T-helper 9 cell (primary cell): ENCODE measurements at places on chromosomes 5 and 9.

DNA sequence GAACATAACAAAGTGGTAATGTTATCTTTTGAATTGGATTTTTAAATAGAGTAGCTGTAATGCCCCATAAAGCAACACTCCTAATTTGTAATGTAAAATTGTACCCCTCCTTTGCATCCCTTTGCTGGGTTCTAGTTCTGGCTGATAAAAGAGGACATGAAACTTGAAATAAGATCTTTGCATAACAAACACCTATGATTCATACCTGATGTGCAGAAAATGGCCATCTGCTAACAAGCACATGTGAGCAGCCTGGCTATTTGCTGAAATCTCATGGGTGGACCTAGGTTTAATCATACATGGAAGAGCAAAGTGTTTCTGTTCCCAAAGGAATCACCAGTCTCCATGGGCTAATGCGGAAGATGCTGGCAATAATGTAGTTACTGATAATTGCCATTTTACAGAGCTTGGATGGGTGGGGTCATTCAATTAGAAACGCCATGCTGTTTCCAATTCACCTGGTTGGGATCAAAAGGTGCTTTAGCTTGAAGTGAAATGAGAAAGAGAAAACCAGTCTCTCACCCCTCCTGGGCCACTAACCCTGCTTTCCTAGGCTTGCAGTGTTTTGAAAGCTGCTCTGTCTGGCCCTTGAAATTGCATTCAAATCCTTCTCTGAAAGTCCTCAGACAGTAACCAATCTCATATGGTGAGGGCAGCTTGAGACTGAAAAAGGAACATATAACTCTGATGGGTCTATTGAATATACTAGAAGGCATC, 585.1 kb downstream of the TLE4 start:
- no peak for DNase-seq

DNA sequence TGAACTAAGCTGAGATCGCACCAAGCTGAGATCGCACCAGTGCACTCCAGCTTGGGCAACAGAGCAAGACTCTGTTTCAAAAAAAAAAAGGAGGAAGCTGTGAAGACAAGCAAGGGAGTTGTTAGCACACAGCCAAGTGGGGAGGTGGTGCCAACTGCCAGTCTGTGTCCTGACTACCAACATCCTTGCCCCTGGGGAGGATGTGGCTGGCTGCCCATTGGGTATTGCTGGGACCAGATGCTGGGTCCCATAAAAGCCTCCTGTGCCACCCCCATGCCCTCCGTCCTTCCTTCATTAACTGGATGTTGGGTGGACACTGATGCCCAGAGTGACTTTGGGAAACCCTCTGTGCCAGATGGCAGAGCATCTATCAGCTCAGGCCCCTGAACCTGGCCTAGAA, 157.1 kb upstream of the COL5A1 start:
- DNase-seq, result no peak

GRCh38 chr9:105608721-105609598, 51.0 kb downstream of the FKTN start:
- no peak for DNase-seq

GRCh38 chr9:2023042-2023441, 7.9 kb downstream of the SMARCA2 start:
- DNase-seq, result no peak

- no peak for DNase-seq
These were observed 158.6 kb downstream of the GLIS3 start for GRCh38 chr9:4141296-4141695.

- DNase-seq, result no peak
These were observed 106.3 kb downstream of the TENT4A start for GRCh38 chr5:6819521-6819920.

DNA sequence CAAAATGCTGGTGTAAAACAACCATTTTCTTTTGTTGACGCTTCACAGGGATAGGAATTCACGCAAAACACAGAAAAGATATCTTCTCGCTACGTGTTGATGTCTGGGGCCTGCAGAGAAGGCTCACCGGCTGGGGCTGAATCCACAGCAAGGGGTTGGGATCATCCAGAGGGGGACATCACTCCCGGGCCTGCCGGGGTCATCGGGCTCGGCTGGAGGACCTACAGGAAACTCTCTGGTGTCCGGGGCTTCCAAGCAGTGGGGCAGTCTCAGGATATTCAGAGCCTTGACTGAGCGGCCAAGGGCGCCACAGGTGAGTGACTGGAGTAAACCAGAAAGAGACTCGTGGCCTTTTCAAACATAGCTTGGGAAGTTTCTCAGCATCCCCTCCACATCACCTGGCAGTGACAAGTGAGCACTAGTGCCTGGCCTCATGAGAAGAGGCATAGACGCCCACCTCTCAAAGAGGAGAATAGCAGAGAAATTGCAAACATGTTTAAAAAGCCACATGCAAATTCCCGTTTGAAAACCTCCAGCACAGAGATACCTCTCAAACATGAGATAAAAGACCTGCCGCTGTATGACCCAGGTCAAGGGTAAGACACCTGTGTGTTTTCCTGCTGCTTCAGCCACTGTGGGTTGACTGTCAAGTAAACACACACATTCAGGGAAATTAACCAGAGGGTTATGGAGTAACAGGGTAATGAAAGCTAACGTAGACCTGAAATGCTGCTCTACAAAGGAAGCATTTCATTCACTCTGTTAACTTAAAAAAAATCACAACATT, 50.8 kb upstream of the SIMC1 start:
- DNase-seq, result no peak

DNA sequence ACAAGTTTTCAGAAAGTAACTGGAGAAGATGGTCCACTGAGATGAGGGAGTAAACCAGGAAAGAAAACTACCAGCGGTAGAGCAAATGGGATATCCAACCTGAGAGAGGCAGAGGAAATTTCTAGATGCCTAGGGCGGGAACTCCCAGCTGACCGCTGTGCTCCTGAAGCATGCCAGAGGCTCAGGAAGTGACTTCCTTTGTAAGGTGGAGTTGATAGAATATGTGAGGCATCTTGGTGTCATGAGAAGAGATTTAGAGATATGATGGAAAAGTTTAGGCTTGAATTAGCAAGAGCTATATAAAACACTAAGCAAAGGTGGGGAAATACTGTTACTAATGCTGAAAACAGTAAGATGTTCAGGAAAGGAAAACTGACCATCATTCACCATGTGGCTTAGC, 124.1 kb downstream of the C9orf152 start:
- DNase-seq, result no peak

DNA sequence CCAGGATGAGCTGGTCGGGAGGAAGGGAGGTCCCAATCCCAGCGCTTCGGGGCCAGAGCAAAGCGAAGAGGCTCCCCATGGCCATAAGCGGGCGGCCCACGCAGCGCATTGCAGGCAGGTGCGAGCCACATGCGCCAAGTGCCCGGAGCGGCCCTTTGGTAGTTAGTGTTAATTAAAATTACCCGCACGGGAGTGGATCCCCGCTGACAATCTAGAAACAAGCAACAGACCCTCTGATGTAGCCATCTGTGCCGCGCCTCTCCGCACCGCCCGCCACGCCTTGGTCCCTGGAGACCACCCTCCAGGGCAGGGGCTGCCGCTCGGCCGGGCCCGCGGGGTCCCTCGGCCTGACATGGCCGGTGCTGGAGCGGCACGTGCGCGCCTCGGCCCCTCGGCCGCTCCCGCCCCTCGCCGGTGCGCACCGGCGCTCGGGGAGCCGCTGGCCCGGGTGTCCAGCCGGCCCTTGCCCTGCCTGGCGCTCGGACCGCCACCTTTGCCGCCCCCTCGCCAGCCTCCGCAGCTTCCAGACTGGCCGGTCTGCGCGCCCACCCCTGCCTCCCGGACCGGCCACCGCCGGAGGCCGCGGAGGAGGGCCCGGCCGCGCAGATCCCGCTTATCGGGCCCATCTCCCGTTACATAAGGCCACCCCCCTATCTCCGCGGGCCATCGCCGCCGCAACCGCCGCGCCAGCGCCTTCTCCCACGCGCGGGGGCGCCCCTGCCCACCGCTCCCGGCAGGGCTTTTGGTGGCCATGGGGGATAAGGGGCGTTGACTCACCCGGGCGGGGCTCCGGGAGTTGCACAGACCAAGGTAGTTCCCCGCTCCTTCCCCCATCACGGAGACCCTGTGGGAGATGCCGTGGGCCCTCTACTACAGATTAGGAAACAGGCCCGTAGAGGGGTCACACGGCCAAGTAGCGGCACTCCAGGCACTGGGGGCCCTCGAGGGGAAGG, 1.9 kb upstream of the IL13 start:
- DNase-seq, result no peak

DNA sequence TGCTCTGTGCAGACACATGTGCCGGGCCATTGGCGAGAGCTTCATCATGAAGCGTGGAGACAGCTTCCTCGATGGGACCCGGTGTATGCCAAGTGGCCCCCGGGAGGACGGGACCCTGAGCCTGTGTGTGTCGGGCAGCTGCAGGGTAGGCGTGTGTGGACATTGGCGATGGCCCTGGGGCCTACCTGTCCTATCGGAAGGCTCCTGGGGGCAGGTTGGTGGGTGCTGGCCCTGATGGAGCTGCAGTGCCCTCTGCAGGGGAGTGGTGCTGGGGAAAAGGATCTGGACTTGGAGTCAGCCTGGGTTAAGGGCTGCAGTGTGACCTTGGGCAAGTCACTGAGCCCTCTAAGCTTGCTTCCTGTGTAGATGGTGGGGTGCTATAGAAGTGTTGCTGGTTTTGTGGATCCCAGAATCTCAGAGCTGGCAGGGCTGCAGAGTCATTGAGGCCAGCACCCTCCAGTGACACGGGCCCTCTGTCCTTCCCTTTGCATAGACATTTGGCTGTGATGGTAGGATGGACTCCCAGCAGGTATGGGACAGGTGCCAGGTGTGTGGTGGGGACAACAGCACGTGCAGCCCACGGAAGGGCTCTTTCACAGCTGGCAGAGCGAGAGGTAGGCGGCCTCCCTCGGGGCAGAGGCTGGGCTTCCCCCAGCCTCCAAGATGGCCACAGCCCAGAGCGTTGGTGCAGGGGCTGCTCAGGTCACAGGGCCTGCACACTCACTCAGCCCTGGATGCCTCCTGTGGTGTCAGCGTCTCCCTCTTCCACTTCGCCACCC, 15.8 kb downstream of the ADAMTS13 start:
- no peak for DNase-seq

DNA sequence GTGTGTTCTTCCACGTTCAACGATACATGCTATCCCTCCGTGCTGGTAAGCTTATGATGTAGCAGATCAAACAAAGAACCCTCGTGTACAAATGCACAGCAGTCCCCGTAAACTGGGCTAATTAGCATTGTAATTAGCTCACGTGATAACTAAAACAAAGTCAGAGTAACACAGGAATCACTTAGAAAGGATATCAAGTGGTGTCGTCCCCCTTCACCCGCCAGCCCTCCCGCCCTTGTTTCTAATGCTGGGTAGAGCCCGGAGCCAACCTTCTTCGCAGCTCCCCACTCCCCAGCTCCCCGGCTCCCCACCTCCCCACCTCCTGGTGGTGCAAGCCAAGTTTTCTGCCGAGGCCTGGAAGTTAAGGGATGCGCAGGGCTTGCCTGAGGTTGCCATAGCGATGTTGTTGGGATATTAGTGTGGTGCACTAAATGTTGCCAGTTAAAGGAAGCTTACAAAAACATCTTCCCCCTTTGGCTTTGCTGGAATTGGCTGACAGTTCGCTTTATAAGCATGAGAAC, 357.9 kb upstream of the CCNH start:
- DNase-seq, result no peak

DNA sequence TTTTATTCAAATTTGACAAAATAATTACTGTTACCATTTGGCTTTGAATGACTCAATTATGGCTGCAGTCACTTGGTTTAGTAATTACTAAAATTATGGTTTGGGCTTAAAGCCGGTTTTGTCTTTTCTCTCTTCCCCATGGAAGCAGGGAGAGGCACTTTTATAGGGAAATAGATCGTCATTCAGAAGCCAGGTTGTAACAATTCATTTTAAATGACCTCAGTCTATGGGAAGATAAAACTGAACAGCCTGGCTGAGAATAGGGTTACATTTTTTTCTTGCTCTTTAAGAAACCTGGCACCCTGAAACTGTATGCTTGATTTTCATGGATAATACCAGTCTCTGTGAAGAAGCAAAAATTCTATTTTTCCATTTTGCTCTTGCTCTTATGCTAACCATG, 169.8 kb downstream of the SMC2 start:
- no peak for DNase-seq

- no peak for DNase-seq
These were observed 260.9 kb downstream of the MAN2A1 start for GRCh38 chr5:109950634-109951033.

GRCh38 chr5:142842994-142843905, 73.1 kb downstream of the ARHGAP26 start:
- no peak for DNase-seq

DNA sequence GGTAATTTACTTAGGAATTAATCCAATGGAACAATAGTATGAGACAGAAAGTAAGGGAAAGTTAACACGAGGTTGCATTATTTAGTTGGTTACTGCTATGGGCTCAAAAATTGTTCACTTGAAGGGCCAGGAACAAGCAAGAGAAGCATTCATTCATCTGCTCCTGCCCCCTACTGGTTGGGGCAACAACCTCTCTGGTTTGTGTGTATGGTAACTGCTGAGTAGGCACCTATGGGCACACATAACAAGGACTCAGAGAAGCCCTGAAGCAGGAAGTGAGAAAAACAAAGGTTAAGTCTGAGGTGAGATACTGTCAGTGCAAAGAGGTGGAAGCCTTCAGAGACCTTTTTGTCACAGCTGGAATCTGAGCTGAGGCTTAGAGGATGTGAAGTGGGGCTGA, 34.4 kb upstream of the RANBP6 start:
- no peak for DNase-seq

GRCh38 chr5:60295423-60295822, 401.9 kb upstream of the PDE4D start:
- DNase-seq, result no peak

DNA sequence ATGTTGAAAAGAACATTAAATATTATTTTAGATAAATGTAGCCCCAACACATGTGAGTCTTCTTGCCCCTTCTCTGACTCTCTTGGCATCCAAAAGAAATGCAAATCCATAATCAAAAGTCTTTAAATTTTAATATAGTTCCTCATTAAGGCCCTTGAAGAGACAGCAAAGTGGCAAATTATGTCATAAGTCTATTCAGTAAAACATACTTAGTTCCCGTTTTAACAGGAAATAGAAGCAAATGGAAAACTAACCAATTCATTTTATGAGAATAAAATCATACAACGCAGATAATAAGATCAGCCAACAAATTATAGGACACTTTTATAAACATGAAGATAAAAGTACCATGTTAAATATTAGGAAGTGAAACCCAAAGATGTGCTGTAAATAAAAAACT, 20.1 kb upstream of the IFNB1 start:
- no peak for DNase-seq

DNA sequence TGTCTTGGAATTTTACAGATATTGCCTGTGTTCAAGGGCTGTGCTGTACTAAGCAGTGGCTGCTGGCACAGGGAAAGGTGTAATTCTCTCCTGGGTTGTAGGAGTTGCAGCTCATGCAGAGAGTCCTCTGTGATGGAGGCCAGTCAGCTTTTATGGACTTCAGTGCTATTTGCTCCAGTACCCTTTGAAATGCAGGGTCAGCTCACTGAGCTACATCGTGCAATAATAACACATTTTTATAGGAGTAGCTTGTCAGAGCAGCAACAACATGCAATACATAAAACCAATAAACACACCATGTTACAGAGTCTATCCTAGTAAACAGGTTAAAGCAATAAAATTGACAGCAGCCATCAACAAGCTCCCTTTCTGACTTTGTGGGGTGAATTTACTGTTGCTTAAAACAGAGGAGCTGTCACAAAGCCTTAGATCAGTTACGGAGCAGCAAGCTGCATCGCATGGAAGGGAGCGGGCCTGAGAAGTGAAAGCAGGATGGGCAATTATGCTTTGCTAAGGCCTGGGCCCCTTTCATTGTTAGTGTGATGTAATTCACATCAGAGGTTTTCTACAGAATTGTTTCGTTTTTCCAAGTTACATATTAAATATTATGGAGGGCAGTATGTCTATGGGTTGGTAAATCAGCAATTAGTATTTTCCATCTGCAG, 16.8 kb downstream of the CD180 start:
- DNase-seq, result no peak
